ENCODE measurements at places on chromosomes 6 and 20.
A peak's percentile ranks its signal among the peaks of the same experiment; 100 is the strongest.

GRCh38 chr6:138540468-138540867 is 41.2 kb upstream of the NHSL1 start:
- no peak for DNase-seq

DNA sequence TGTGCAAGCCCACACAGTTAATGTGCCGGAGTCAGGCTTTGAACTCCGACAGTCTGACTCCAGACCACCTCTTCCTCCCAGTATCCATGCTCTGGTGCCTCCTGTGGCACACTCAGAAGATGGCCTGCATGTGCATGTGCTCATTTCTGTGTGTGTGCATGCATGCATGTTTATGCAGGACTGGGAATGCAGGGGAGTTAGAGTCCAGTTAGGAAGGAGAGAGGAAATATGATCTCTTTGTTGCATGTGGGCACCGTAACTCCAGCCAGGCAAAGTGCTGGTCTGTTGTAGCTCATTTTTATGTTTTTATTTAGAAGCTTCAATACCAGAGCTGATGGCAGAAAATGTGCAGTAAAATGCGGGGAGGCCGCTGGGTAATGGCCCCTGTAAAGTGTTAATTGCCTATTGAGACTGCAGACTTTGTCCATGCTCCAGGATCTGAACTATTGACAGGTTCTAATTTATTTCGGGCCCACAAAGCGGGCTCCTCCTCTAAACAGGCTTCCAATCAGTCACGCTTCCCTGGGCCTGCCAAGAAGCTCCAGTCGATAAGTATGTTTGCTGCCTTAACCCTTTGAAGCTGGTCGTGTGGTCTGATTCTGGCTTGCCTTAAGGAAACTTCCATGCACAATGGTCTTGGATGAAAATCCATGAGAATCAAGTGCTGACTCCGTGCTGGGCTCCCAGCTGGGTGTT is 248.3 kb downstream of the DHX35 start:
- DNase-seq = no peak

GRCh38 chr6:160122744-160123143 is 1.1 kb downstream of the SLC22A1 start:
- DNase-seq = no peak

- DNase-seq = peak; percentile 24
Measured at GRCh38 chr20:2521369-2522305, 12.9 kb upstream of the ZNF343 start.

GRCh38 chr6:37485291-37485702 is 14.4 kb downstream of the CCDC167 start:
- DNase-seq = no peak

GRCh38 chr6:130282234-130282995 is 59.7 kb upstream of the SAMD3 start:
- peak; percentile 32 for DNase-seq

GRCh38 chr6:9347608-9348007 is 912.3 kb upstream of the SLC35B3 start:
- no peak for DNase-seq

DNA sequence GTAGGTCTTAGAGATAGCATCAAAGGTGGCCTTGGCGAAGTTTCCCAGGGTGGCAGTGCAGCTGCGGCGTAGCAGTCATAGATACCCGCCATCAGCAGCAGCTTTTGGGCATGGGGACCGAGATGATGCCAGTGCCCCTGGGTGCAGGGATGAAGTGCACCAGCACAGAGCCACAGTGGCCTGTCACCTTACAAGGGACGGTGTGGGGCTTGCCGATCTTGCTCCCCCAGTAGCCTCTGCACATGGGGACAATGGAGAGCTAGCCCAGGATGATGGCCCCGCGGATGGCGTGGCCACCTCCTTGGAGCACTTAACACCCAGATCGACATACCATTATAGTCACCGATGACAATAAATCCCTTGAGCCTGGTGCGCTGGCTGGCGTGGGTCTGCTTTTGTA is 195.5 kb downstream of the ZMYND8 start:
- DNase-seq = no peak

DNA sequence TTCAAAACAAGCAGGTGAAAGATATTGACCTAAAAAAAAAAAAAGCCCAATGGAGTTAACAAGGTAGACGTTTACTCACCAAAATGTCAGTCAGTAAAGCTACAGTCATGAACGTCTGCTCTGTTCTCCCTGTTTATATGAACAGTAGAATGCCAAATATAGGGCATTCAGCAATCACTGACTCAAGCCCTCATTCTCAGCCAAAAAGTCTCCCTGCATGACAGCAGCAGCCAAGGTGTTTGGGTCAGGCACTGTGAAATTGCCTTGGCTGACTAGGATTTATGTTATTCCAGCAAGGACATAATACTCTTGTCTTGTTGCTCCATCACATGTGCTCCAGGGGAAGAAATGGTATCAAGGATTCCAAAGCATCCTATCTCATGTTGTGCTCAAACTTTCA is 194.7 kb upstream of the RSPO3 start:
- no peak for DNase-seq

DNA sequence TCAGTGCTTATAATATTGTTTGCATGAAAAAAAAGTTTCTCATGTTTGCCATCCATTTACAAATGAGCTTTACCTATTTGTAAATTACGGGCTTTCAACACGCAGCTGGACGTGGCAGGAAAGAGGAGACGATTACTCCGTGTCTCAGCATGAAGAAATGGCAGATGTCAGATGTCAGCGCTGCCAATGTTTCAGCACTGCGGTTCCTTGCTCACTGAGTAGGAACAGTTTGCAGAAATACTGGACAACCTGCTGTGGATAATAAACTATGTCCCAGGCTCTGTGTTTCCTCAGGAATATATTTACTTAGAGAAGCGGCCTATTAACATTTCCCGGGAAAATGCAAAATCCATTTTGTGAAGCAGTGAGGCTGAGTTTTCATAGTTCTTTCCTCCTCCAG is 22.7 kb downstream of the RAMACL start:
- DNase-seq = no peak

All from central memory CD4-positive, alpha-beta T cell (primary cell).